Vagina (tissue), 2 donors: ENCODE measurements at places on chromosomes 13 and 19. TPM values are rescaled to one million over a fixed set of nuclear protein-coding genes. Genes with fewer than 3 reads are reported as not detected.

The ONECUT3 gene
- not detected for total RNA-seq

DNA sequence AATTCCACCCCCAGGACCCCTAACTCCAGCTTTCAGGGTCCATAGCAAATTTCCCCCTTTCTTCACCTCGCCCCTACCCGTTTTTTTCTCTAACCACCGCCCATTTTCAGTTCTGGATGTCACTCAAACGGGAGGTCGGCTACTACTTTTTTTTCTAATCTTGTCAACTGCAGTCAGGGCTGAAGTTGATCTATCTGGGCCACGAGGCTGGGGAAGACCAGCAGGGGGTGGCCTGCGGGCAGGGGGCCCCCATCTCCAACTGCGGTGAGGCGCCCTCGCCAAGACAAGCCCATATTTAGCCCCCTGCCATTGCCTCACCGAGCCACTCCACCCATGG lies 748 bp downstream of the LHFPL6 start:
- DNase-seq, result no peak

The SSC5D gene
- 13.5 TPM for total RNA-seq

The ZNF77 gene
- 6.4 TPM for total RNA-seq

The TMPRSS9 gene
- total RNA-seq, result not detected

The STAP2 gene
- 29.2 TPM for total RNA-seq

The KLF12 gene
- 5.4 TPM for total RNA-seq

DNA sequence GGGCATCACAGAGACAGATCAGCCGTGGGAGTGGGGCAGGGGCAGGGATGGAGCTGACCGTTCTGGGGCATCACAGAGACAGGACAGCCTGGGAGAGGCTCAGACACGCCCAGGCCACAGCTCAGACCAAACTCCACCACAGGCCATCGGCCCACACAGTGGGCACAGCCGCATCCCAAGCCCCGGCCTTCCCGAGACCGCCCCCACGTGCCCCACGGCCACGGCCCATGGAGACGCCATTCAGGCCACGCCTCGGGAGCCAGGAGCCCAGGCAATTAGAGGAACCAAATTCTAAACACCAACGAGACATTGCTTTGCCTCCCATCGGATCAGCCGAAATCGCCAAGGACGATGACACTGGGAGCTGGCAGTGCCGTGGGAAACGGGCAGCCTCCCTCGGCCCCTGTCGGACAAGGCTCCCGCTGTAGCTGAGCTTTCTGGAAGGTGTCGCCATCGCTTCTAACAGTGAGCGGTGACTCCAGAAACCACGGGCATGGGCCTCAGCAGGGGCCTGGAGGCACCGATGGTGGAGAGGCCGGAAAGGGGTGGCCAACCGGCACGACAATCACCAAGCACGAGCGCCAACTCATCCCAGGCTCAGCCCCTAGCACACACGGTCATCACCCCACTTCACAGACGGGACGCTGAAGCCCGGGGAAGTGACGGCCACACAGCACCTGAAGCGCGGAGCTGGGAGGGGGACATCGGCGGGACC lies 2.4 kb downstream of the PIP5K1C start:
- no peak for DNase-seq

DNA sequence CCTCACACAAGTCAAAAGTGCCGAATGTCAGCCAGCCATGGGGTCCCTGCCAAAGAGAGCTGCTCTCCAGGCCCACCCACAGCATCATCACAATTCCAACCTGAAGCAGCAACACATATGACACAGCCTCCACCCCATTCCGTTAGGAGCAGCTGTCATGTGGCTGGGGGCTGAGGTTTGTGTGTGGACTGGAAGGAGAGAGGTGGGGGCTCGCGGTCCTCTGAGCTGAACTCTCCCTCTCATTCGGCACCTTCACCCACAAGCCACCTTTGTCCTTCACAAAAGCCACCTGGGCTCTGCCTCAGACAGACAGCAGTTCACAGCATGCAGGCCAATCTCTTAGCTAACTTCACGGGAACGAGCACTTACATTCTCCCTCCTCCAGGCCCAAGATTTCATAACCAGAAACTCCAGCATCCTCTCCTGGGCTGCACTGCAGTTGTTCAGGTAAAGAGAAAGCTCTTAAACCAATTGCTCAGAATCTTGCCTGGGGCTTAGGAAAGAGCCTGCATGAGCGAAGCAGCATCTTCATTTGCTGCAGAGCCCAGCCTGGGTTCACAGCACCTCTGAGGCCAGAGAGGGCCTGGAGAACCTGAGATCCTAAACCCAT lies 7.2 kb downstream of the RAB20 start:
- DNase-seq, result no peak

- DNase-seq, result no peak
Observed at GRCh38 chr19:55467236-55468053, 2.9 kb upstream of the C19orf85 start.

- DNase-seq, result no peak
Observed at GRCh38 chr19:22634450-22634827, 315 bp downstream of the ZNF492 start.

DNA sequence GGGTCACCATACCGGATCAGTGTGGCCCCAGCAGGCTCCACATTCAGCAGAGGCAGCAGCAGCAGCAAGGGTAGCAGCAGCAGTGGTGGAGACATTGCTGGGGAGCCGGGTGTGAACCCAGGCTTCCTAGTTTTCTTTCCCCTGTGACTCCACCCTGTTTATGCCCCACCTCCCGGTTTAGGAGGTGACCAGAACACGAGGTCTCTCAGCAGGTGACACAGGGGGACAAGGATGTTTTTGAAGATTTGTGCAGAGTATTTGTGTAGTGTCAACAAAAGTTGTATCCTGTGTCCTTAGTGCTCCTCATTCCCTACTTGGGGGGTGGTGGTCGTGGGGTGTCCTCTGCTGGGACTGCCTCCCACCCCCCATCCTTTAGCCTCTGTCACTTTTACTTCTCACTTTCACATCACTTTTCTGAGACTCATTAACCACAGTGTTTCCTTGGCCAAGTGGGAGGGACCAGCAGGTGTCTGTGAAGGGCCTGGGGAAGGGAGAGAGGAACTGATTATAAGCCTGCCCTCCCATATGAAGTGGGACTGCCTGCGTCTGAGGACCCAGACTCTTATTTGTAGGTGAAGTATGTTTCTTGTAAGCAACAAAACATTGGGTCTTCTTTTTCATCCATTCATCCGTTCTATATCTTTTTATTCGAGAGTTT lies 15.6 kb upstream of the KCNC3 start:
- DNase-seq, result no peak

The MBD3L2 gene
- total RNA-seq, result not detected
